ENCODE measurements at places on chromosomes 5 and 9.

DNA sequence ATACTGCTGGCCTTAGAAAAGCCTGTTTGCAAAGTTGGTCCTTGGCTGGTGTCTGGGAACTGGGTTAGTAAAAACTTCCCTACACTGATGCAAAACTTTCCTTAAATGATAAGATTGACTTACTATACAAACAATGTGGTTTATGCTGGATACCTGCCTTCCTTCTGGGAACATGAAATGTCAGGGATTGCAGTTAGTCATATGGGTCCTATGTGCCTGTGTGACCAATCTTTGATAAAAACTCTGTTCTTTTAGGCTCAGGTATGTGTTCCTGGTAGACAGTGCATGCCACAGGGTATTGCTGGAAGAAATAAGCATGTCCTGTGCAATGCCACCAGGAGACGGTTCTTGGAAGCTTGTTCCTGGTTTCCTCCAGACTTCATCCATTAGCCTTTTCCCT is 173.3 kb downstream of the RMI1 start:
- DNase-seq, result no peak

GRCh38 chr9:13804532-13804931 is 509.4 kb downstream of the NFIB start:
- DNase-seq, result no peak

DNA sequence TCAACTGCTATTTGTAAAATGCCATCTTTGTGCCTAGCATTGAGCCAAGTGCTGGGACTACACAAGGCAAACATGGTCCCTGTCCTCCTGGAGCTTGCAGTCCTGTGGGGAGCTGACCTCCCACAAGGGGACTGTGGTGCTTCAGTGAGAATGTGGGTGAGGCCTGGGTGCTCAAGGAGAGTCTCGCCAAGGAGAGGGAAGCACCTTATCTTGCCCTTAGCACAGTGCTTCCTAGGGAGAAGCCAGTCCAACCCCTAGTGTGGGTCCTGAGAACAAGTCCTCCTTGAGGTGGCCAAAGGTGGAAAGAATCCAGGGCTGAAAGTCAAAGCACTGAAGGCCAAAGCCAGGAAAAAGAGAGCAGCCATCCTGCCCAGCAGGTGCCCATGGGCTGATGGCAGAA is 31.1 kb upstream of the MVB12B start:
- DNase-seq, result no peak

- DNase-seq, result no peak
Observed at GRCh38 chr9:37635808-37636207, 14.9 kb upstream of the FRMPD1 start.

DNA sequence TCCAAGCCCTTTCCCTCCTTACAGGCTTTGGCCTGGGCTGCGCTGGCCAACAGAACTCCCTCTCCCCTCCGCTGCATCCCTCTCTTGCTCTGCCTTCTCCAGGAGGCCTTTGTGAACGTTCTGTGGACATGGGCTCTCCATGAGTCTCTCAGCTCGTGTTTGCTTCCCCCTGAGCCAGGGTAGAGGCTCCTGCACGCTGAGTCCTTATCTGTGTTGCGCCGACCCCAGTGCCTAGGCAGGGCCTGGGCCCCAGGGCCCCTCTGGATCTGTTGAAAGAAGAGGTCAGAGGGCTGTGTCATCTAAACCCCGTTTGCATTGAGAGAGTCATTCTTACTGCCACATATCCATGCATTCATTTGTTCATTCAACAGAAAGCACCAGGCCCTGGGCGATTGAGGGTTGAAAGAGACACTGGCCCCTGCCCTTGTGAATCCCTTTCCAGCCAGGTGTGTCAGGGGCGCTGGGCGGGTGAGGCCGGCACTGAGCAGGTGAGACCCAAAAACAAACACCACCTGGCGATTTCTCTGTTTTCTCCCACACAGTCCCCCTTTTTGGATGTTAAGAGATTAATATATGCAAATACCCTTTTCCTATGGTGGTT is 111.2 kb upstream of the IER5L start:
- no peak for DNase-seq

- DNase-seq, result no peak
Observed at GRCh38 chr9:111622626-111623025, 8.5 kb upstream of the DNAJC25 start.

GRCh38 chr5:133471699-133472098 is 140.6 kb downstream of the FSTL4 start:
- no peak for DNase-seq

DNA sequence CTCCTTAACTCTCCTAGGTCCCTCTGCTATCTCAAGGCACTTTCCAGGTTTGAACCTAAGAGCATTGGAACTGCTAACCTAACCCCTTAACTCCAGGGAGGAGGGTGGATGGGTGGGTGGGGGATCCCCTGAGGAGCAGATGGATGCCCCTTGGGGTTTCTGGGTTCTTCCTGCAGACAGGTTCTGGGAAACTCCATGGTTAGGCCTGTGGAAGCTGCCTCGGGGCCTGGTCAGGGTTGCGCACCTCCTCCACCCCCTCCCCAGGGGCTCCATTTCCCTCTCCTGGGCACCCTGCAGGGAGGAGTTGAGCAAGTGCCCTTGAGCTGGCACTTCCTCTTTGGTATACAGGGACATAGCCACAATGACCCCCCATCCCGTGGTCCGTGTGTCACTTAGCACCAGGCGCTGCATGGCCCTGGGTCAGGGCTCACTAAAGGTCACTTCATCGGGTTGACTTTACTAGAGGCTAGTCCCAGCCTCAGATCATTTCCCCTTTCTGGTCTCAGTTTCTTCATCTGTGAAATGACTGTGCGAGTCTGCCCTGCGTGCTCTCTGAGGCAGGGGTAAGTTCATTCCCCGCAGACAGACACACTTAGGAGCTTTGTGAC is 16.0 kb downstream of the CXXC5 start:
- no peak for DNase-seq

DNA sequence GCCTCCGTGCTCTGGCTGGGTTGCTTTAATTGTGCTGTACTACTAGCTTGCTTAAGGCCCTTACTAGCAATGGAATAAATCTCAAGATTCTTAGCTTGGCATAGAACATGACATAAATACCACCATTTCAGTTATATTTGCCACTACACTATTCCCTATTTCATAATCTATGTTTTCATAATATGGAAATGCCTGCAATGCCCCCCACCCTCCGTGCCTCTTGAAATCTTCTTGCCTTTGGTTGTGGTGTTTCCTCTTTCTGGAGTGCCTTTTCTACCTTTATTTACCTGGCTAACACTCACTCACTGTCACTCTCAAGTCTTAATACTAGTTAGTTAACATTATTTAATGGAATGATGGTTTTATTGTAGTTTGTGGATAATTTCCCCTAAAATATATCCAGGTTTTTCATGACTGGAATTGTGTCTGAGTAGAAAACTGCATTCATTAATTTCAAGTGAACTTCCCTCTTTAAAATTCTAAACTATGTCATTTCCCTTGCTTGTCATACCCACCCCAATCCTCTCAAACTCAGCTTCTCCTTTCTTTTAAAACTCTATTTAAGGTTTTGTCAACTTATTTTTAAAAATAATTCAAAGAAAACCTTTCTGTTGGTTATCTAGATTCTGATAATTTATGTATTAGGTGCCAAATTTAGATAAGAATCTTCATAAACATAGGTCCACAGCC is 521.7 kb upstream of the DAB2 start:
- no peak for DNase-seq

GRCh38 chr5:18018472-18018871 is 384.2 kb downstream of the TAF11L14 start:
- no peak for DNase-seq

DNA sequence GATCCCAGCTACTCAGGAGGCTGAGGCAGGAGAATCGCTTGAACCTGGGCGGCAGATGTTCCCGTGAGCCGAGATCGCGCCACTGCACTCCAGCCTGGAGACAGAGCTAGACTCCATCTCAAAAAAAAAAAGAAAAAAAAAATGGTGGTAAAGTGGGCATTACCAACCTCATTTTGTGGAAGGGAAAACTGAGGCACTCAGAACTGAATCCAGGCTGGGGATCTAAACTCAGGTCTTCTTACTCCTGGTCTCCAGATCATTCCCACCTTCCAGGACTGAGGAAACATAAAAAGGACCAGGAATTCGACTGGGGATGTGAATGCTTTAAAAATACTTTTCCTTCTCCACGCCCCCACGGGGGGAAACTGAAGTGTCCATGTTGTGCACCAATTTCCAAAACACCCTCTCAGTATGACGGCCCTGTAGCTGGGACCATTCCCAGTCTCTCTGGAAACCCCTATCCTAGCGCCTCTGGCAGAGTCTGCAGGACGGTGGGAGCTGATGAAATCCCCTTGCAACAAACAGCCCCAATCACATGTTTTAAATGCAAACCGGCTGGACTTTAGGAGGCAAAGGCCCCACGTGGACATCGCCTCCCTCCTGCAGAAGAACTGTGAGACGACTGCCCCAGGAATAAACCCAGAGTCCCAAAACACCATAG is 8.9 kb upstream of the AKNA start:
- no peak for DNase-seq

GRCh38 chr5:126516133-126516532 is 78.9 kb downstream of the ALDH7A1 start:
- DNase-seq, result no peak

DNA sequence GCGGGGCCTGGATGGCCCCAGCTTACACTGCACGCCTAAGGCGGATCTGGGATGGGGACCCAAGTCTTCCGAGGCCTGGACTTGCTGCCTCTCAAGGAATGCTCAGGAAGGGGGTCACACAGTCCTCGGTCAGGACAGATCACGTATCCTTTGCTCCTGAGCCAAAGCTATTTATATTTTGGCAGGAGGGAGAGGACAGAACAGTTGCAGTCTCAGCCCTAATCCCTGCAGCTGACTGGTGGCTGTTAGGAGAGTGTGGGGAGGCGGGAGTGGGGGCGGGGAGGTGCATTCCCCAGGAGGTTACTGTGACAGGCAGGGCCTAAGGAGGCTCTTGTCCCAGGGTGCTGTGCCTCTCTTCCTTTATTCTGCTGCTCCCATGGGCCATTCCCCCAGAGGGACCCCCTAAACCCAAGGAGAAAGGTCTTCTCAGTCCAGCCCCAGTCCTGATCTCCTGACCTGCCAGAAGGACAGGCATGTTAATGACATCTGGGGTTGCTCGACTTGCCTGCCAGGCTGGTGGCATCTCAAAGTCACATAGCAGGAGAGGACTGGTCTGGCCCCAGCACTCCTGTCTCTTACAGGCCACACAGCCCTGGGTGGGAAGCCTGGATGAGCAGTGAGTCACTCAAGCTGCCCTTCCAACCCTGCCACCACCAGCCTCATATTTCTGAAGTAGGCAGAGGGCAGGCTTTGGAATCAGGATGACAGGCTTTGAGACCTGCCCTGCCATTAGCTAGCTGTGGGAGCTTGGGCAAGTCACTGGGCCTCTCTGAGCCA is 51.9 kb downstream of the COL27A1 start:
- DNase-seq, result peak; percentile 69

- no peak for DNase-seq
Observed at GRCh38 chr5:117414926-117415325, 840.3 kb upstream of the SEMA6A start.

DNA sequence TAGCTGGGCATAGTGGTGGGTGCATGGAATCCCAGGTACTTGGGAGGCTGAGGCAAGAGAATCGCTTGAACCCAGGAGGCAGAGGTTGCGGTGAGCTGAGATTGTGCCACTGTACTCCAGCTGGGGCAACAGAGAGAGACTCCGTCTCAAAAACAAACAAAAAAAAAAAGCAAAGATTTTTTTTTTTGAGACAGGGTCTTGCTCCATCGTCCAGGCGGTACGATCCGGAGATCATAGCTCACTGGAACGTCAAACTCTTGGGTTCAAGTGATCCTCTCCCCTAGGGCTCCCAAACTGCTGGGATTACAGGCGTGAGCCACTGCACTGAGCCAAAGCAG is 37.6 kb downstream of the ABCA1 start:
- no peak for DNase-seq

GRCh38 chr9:24608599-24608998 is 62.9 kb upstream of the IZUMO3 start:
- DNase-seq, result no peak

GRCh38 chr9:113857875-113858274 is 18.2 kb upstream of the ZNF618 start:
- DNase-seq, result no peak

DNA sequence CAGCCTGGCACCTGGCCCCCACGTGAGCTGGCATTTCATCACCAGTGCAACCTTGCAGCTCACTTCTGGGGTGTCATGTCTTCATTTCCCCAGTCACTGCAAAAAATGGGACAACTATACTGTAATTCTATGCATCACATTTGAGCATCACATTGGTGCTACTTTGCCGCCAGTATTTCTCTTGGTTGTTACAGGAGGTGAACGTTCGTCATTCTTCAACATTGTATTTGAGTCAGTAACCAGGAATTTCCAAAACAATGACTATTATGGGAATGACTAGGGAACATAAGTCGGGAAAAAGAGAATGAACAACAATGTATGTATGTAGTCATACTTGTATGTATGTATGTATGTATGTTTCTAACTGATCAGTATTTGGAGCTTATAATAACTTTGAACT is 1278.0 kb downstream of the EFNA5 start:
- no peak for DNase-seq

GRCh38 chr9:106892632-106893031 is 29.7 kb downstream of the ZNF462 start:
- peak; percentile 93 for DNase-seq

GRCh38 chr5:116152169-116152568 is 67.3 kb downstream of the COMMD10 start:
- DNase-seq, result no peak

GRCh38 chr5:44652674-44653073 is 156.1 kb upstream of the MRPS30 start:
- DNase-seq, result no peak

DNA sequence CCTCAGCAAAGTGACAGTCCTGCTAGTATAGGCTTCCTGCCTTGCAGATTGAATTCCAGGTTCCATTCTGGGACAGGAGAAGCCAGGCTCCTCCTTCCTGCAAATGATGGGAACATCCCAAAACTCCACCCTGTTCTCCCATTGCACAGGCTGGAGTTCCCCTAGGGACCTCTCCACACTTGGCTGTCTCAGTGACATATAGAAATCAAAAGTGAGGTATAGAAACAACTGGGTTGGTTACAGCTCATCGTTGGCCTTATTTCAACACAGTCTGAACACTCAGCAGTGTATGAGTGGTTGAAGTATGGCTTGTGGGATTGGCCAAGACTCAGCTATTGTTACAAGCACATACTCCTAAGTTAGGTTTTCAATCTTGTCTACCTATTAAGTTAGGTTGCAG is 157.8 kb upstream of the FTMT start:
- DNase-seq, result no peak

- DNase-seq, result no peak
Observed at GRCh38 chr9:136803551-136804508, 3.9 kb upstream of the RABL6 start.
